ENCODE measurements at places on chromosomes 6 and 20. TPM values are rescaled to one million over a fixed set of nuclear protein-coding genes. Genes with fewer than 3 reads are reported as not detected.

Gene EFCAB8
- 1.1 TPM for total RNA-seq

- DNase-seq, result no peak
These were observed 13.9 kb downstream of the CHRNA4 start for GRCh38 chr20:63347081-63347741.

DNA sequence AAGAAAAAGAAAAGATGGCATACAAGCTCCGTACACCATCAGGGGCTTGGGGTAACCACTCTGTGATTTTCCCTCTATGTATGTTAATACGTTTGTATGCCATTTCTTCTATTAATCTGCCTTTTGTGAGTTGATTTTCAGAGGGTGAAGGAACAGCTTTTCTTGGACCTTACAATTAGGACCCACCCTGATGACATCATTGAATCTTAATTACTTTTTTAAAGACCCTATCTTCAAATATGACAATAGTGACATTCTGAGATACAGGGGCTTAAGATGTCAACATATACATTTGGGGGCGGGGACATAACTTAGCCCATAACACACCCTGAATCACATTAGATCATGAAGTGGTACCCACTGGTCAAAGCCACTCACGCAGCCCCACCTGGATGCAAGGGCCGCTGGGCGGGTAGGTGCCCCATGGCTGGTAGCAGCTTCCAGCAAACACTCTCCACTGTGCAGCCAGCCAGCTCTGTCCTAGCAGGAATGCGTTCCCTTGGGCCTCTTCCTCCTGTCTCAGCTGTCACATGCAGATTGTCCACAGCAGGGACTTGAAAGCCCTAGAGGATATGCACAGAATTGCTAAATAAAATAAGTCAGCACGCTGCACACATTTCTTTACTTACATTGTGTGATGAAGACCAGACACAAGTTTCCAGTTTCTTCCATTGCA lies 74.5 kb downstream of the FOXF2 start:
- DNase-seq, result no peak

DNA sequence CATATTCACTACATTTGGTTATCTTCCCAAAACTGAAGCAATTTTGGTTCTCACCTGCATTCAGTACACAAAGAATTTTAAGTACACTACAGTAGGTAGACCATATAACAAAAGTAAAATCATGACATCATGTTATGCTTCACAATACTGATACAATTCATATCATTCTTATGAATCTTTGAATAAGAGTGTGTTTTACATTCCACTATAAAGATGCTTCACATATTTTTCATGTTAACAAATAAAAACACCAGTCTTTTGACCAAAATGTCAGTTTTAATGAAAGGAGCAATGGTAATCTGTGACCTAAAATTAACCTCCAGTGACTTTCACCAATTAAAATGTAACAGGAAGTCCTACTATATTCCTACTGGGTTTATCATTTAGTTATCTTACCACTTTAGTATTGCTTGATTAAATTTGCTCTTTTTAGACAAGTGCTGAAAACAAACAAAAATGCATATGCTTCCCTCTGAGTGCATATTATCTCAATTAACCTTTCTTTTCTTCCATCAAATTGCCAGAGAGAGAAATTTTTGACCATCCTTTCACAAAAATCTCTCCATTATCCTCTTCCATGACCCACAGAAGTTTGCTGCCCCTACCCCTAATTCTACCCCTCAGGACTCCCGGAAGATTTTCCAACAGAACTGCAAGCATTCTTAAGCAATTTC lies 49.3 kb downstream of the PHIP start:
- no peak for DNase-seq

- DNase-seq, result no peak
These were observed 89.9 kb downstream of the PDE7B start for GRCh38 chr6:135941275-135942025.

DNA sequence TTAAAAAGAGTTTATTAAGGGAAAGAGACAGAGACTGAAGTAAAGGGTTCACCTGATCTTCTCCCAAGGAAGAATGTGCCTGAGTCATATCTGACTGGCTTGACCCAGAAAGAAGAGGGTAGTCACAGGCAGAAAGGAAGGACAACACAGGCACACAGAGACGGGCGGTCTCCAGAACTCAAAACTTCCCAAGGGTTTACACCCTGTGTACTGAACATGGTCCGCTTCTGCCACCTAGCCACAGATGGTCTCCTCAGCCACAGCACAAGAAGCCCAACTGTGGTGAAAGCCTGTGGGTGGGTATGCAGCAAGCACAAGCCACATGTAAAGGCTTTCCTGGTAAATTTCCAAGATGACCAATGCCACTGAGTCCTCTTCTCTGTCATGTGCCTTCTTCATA lies 17.2 kb downstream of the UNC5CL start:
- DNase-seq, result no peak

Gene ATP6V1G2
- 1.8 TPM for total RNA-seq

DNA sequence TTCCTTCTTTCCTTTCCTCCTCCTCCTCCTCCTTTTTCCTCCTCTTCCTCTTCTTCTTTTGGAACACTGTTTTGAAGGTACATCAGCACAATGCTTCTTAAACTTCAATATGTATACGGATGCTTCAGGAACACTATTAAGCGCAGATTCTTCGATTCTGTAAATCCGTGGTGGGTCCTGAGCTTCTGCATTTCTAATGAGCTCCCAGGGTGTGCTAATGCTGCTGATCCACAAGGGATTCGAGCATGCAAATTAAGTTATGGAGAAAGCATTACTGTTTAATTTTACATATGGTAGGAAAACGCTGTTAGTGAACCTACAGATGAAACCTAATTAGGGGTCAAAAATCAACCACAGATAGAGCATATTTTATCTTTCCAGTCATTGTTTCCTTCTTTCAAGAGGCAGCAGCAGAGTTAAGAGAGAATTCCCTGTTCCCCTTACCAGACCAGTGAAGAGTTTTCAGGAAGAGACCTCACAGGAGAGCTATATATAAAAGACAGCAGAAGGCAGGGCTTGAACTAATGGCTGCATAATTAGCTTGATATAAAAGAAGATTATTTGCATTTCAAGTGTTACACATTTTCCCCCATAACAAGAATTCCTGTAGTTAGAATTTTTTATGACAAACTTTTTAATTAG lies 47.2 kb downstream of the KIF13A start:
- DNase-seq, result no peak

Gene HCRTR2
- total RNA-seq, result not detected

- no peak for DNase-seq
These were observed 41.1 kb upstream of the SPACA1 start for GRCh38 chr6:88006557-88006956.

Data from endothelial cell (in vitro differentiated cells).